Fibroblast of skin of scalp (primary cell): ENCODE measurements at places on chromosomes 16 and 17.

GRCh38 chr16:79267146-79267545 lies 333.4 kb downstream of the MAF start:
- no peak for DNase-seq

- DNase-seq = no peak
Observed at GRCh38 chr17:70859829-70860228, 690.5 kb downstream of the KCNJ2 start.

- no peak for DNase-seq
Observed at GRCh38 chr16:52492789-52493357, 54.1 kb downstream of the TOX3 start.

GRCh38 chr16:52351451-52351850 lies 195.5 kb downstream of the TOX3 start:
- DNase-seq = no peak

DNA sequence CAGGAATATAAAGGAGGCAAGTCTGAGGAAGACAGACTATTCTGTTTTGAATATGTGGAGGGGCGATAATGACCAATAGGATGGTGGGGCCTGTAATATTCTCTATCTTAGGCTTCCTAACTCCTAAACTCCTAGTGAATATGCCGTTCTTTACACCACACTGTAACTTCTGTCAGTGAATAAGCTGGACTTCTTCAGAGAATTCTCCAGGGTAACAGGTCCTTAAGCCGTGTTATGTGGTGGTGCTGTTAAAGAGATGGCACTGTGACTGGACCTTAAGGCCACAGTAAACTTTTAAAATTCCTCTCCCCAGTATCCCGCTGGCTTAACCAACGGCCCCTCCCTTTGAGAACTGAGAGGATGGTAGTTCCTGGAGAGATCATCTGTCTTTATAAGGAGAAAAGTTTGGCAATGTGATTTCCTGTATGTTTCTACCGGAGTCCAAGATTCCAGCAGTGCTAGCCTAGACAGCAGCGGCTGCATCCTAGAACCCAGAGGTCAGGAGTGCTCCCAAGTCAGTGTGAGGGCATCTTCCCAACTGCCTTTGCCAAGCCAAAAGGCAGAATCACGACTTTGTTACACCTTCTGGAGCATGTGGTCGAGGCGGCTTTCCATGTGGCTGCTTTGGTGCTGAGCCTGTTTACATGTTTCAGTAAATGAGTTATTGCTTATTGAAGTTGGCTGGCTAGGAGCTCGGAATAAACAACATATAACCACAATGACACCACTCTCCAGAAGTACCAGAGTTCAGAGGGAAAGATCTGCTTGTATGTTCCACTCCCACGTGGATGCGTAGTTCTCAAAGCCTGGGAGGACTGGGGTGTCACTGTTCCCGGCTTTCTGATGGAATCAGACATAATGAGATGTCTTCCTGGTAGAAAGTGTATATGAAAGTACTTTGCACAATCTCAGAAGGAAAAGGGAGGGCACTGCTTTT lies 41.0 kb downstream of the TUBD1 start:
- peak; percentile 94 for DNase-seq

DNA sequence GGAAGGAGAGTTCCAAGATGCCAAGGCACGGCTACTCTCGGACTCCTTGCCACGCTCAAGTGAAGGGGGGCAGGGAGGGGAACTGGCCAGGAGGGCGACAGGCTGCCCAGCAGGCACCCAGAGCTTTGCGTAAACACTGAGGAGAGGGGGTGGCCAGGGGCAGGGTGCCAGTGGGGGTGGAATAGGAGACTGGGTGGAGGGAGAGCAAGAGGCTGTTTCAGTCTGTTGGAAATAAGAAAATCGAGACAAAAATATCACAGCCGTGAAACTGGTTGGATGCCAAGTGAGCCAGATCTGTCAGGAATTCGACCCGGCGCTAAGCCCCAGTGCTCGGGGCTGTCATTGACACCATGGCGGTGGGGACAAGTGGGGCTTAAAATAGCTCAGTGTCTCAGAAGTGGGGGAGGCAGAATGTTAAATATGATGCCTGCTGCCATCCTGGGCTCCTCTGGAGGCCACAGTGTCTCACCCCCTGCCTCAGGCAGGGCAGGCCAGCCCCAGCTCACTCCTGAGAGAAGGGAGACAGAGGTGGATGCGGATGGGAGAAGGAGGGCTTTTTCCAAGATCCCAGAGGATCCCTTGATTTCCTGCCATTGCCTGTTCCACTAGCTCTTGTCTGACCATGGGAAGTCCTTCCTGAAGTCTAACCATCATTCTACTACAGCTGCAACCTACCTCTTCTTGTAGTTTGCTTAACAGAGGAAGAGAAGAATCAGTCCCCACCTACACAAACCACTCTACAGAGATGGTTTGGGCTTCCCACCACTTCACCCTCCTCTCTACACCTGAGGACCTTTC lies 9.5 kb downstream of the PNMT start:
- peak; percentile 60 for DNase-seq

- DNase-seq = peak; percentile 85
Observed at GRCh38 chr17:7988750-7989178, 13.7 kb upstream of the GUCY2D start.

DNA sequence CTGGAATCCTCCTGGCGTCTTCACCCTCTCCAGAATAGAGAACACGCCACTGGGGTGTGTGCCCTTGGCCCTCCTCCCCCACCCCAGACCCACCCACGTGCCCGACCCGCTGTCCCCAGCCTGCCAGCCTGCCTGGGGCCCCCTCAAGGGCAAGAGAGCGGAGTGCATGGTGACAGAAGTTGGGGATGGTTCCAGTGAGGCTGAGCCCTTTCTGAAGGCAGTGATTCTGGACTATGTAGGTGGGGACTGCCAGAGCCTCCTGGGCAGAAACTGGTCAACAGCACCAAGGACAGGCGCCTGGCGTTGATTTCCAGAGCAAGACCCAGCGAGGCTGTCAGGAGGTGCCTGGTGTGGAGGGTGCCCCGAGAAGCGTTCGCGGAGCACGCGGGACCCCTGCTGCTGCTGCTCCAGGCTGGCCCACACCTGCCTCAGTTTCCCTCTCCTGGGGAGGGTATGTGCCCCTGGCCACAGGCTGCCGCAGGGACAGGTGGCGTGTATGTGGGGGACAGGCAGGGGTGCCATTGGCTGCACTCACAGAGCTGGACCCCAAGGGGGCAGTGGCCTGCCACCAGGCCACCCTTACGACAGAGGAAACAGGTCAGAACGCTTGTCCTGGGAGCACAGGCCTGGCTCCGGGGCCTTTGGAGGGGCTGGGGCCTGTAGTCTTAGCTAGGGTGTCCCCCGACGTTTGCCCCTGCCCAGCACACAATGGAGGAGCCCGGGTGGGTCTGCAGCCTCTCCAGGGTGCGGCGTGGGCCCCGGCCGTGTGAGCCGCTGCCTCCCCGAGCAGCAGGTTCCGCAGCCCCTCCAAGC lies 1.2 kb downstream of the SSTR5 start:
- no peak for DNase-seq

GRCh38 chr17:55366020-55366481 lies 55.6 kb downstream of the MMD start:
- DNase-seq = no peak

DNA sequence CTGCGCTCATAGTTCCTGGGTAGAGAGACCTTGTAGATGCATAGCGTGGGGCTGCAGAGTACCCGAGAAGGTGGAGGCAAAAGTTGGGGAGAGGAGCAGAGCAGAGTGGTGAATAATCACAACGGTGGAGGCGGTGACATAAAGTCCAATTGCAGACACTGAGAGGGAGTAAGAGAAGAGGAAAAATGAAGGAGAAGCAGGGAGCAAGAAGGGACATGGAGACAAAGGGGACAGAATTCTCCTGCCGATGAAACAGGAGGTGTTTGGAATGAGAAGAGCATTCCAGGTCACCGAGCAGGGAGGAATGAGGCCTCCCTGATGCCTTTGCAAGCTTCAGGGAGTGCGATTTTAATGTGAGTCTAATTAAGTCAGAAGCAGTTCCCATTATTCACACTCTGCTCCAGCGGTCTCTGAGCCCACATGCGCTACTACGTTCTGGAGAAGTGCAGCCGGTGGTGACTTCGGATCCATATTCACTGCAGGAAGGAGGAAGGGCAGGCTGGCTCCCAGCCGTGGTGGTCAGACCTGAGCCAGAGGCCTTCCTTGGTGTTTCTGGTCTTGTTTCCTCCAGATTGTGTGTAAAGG lies 108.0 kb upstream of the DNAH9 start:
- DNase-seq = no peak

- no peak for DNase-seq
Observed at GRCh38 chr17:8080208-8080798, 7.2 kb downstream of the ALOX12B start.

GRCh38 chr16:78574571-78574970 lies 475.1 kb downstream of the WWOX start:
- no peak for DNase-seq

- peak; percentile 9 for DNase-seq
Observed at GRCh38 chr16:46972429-46973206, 856 bp downstream of the DNAJA2 start.

DNA sequence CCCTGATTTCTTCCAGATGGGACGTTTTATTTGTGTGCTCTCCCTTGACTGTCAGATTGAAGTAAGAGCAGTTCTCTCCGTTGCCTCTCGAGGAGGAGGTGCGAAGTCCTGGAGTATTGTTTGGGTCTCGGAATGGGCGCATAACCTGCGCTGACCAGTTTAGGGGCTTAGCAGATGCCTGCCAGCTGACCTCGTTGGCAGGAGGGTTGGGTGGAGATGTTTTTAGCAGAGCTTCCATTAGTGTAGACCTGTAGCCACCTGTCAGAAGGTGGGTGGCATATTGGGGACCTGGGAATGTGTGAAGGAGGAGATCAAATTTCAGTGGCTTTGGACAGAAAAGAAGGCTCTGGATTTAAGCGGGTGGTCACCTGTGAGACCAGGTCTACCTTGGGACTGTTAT lies 3.6 kb downstream of the RASD1 start:
- DNase-seq = no peak

DNA sequence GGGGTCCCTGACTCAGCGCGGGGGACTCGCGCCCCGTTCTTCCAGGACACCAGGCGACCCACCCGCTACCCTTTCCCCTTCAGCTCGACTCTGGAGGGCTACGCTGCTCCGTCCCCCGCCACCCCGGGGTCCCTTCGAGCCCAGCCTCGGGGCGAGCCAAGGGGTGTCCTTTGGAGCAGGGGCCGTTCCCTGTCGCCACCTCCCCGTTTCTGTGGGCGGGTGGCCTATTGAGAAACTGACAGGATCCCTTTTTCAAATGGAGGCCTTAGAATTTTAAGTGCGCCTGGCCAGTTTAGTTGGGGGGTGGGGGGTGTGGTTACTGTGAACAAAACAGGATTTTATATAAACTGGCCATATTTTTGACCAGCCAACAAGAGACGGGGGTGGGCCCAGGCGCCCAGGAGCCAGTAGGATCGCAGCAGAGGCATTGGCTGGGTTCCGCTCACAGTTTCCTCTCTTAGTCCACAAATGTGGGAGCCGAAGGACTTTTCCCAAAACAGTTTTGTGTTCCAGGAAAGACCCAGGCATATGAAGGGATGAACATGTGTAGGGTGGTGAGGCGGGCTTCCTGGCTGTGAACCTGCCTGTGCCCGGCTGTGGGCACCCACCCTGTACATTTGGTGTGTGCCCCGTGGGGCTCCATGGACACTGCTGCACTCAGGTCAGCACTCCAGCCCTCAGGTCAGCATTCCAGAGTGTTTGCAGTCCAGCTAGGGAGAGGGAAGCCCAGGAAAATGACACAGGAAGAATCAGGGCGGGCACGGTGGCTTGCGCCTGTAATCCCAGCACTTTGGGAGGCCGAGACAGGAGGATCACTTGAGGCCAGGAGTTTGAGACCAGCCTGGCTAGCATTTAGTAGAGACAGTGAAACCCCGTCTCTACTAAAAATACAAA lies 722 bp upstream of the TIMP2 start:
- peak; percentile 73 for DNase-seq

GRCh38 chr17:81096741-81097133 lies 61.8 kb downstream of the BAIAP2 start:
- DNase-seq = no peak

DNA sequence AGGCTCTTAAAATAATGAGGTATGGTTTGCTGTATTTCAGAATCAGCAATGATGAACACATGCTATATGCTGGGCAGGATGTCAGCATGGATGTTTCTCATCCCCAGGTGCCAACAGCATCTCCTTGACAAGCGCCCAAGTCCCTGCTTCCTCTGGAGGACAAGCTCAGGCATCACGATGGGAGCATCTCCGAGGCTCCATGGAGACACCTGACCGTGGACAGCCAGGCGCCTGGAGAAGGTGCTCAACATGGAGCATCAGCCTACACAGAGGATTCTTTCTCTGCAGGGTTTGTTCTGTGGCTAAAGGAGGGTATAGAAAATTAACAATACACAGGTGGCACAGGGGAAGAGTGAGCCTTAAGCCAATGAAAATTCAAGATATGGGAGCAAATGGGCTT lies 72.1 kb downstream of the SLC5A11 start:
- DNase-seq = no peak
